Stimulated activated CD8-positive, alpha-beta memory T cell treated with anti-CD3 and anti-CD28 coated beads, Interleukin-15, amount 100 ng/mL, for 1 hour (primary cell): ENCODE measurements at places on chromosomes 2 and 18.

- DNase-seq, result no peak
Measured at GRCh38 chr2:11506611-11506969, 27.3 kb upstream of the GREB1 start.

DNA sequence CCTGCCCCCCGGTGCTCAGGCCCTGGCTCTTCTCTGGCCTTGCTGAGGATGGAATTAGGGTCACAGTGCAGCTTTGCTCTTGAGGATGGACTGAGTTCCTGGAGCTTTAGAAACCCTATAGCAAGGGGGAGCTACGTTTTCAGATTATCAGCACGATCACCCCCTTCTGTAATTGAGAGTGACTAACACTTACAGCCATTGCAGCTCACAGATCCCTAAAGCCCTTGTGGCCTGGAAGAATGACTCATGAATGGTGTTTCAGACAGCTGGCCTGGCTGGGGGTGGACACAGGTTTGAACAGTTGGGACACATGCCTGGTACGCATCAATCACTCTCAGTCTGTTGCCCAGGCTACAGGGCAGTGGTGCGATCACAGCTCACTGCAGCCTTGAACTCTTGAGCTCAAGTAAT lies 79.7 kb upstream of the IGFBP5 start:
- DNase-seq, result no peak

- DNase-seq, result no peak
Measured at GRCh38 chr18:9184998-9185613, 48.5 kb downstream of the ANKRD12 start.

- DNase-seq, result no peak
Measured at GRCh38 chr2:100624536-100624935, 61.7 kb downstream of the PDCL3 start.

DNA sequence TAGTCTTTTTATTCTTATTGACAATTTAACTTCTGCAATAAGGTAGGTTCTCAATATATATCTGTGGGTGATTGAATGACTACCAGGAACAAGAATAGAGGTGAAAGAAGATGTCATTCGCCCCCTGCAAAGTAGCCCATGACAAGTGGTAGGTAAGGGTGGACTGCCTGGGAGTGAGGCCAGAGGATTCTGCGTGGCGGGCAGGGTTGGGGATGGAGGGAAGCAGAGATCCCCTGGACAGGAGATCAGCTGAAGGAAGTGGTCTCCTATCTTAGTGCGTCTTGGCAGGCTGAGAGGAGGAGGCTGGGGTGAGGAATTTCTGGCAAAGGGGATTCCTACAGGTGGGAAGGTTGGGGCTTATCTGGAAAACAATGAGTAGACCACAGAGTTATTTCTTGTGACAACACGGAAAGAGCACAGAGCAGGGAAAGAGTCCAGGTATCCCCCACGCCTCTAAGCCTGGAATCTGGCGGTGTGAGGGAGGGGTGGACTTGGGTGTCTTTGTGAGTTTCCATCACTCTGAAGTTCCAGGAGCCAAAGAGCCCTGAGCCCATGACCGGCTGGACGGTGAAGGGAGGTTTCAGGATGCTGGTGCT lies 21.5 kb upstream of the MYCN start:
- DNase-seq, result no peak

DNA sequence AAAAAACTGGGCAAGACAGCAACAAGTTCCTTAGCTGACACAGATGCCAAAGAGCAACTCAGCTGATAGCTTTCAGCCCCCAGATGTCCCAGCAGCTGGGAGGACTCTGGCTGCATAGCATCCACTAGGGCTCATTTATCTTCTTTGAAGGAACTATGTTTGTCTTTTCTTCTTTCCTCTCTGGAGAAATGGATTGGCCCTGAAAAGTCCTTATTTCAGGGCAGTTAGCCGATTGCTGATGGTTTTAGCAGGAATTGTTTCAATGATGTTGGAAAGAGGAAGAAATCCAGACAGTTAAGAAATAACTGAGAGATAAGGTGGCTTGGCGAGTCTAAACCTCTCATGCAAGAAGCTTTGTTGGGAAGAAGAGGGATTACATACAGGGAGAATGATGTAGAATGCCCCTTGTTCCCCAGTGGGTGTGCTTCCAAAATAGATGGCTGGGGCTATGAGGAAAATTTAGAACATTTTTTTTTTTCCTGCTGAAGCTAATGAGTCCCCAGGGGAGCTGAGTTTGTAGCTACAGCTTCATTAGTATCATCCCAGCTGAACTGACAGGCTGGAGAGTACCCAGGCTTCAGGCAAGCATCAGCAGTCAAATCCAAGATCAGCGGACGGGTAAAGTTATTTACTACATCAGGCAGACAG lies 33.6 kb upstream of the SERPINE2 start:
- no peak for DNase-seq

DNA sequence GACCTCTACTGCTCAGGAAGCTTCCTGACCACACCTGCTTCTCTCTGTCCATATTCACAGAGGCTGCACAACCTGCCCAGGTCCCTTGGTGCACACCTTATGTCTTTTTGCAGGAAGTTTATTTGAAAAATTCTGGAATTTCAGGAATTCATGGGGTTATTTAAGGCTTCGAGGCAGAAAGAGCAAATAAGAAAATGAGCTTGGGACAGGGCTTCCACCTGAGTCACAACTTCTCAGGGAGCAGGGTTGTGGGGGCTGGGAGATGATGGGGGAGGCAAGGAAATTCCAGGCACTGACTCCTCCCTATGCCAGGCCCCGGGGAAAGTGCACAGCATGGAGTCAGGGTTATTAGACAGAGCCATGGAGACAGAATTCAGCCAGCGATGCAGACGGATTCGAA lies 57.7 kb downstream of the INHBB start:
- DNase-seq, result no peak

DNA sequence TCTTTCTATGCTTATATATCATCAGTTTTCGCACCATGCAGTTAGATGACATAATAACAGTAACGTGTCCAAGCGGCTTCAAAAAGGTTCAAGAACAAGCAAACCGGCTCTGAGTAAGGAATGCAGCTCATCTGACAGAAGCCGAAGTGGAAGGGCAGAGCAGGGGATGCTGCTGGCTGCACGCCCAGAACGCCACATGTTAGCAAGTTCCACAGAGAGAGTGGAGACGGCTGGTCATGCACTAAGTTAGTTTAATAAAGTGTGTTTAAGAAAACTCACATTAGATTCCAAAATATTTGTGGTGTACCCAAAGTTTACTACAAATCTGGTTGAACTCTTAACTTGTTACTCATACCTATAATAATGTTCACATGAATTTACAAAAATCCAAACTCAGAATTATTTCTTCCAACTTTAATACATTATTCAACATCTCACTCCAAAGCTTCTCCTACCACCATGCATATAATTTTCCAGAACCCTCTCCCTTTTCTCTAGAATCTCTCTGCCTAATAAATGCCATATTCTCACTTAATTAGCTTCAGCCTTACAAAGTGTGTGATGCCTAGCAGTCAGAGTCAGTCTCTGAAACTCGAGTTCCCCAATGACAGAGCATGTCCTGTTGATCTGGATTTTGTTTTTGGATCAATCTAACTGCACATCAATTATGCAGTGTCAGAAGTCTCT lies 170.0 kb downstream of the DNAH7 start:
- no peak for DNase-seq

DNA sequence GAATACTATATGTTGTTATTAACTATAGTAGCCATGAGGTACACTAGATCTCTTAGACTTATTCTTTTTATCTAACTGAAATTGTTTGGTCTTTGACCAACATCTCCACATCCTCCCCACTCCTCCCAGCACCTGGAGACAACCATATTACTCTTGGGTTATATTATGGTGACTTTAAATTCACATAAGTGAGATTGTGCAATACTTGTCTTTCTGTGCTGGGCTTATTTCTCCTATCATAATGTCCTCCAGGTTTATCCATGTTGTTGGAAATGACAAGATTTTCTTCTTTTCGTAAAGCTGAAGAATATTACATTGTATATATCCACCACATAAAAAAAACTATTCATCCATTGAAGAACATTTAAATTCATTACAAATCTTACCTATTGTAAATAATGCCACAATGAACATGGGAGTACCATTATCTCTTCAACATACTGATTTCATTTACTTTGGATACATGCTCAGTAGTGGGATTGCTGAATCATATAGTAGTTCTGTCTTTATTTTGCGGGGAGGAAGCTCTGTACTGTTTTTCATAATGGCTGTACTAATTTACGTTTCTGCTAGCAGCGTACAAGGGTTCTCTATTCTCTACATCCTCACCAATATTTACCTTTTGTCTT lies 159.2 kb upstream of the SCN7A start:
- no peak for DNase-seq

GRCh38 chr2:130841741-130842365 lies 5.1 kb downstream of the ARHGEF4 start:
- DNase-seq, result no peak

- no peak for DNase-seq
Measured at GRCh38 chr18:1350931-1351450, 446.3 kb downstream of the ADCYAP1 start.

DNA sequence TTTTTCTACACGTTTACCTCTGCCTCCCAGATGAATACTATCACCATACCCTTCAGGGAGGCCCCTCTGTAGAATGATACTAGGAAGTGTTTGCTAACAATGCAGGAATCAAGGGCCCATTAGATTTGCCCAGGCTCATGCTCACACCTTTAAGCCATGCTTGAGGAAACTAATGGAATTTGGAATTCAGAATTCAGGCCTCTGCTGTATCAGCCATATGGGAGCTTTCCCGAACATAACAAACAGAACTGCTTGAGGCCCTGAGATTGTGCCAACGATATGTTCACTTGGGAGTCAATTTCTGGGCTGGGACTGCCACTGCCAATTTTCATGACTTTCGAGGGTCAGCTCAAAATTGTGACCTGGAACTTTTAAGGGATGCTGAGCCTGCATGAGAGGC lies 282.5 kb downstream of the CLIP4 start:
- no peak for DNase-seq

- DNase-seq, result no peak
Measured at GRCh38 chr2:182368446-182368845, 58.4 kb downstream of the PDE1A start.

- no peak for DNase-seq
Measured at GRCh38 chr2:200668478-200668877, 82.7 kb downstream of the AOX1 start.

DNA sequence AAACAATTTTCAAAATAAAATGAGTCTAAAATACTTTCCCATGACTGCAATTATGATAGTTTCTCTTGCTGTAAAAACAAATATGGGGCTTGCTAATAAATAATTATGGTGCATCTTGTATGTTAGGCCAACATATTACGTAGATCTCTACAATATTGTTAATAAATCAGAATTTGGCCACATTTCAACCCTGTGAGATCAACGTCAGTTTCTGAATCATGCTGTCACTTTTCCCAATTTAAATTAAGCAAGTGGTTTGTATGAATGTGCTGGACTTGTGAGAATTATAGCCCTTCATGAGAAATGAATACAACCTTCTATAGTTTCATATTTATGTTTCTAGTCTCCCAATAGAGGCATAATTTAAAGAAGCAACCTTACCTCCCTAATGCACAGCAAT lies 808.9 kb downstream of the SUCLG1 start:
- no peak for DNase-seq

GRCh38 chr2:96109931-96110511 lies 6.3 kb downstream of the ADRA2B start:
- DNase-seq, result no peak

DNA sequence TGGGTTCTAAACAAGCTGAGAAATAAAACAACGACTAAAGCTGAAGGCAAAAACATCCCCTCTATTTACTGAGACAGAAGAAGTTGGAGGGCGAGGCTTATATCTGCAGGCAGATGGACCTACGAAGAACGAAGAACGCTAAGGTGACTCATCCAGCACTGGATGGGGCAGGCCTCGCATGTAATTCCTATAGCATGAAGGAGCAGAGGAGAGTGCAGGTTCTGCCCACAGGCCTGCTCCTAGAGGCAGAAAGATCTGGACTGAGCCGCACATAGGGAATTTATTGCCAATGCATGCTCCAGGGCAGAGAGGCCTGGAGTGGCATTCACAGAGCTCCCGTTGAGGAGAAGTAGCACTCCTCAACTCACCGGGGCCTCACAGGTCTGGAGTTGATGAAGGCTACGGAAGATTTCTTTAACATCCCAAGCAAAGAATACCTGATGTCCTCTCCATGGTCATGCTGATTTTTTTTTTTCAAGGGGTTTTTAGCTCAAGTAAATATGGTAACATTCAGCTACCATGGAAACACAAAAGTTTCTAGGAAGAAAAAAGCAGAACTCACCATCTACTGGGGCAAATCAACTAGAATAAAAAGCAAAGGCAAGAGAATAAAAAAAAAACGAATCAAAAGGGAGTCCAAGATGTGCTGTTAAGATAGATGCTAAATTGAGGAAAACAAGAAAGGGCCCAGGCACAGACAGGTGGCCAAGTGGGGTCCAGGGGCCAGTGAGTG lies 10.4 kb upstream of the METTL21A start:
- DNase-seq, result no peak

DNA sequence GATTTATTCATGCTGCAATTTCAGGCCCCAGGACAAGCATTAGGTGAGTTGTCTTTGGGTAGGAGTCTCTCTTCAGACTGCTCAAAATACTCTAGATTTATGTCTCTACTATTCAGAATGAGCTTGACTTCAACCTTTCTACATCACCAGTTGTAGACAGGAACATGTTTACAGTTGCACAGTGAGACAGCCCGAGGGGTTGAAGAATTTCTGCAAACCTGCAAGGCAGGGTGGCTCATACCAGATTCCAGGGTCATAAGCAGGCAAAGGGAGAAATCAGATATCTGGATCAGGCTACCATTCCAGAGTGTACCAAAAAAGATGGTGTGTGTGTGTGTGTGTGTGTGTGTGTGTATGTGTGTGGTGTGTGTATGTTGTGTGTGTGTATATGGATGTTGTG lies 112.4 kb downstream of the SPP2 start:
- no peak for DNase-seq

DNA sequence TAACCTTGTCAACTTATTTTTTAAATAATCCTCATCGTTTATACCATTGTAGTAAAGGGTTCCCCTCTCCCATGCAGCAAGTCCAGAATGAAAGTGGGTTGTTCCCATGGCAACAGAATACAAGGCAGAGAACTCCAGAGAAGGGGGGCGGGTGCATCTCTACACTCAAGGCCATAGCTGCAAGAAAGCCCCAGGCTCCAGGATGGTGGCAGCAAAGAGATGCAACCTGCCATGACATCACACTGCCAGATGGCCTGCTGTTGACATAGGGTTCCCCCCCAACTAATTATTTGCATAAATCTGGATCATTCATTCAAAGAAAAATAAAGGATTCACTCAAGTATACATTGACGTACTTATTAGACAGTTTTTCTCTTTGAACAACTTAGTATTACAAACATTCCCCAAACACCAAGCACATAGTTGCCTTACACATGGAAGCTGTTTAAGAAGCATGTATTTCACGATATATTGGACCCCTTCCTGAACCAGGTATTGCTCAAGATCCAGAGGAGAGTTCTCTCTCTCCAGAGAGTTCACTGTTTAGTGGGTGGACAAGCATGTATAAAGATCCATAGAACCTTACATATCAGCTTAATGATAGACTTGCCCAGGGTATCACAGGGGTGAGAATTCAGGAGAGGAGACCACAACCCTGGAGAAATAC lies 87.4 kb upstream of the KLF7 start:
- no peak for DNase-seq

- DNase-seq, result no peak
Measured at GRCh38 chr2:33205693-33206434, 259.1 kb downstream of the LTBP1 start.
